ENCODE measurements at places on chromosomes 11 and 22.

GRCh38 chr11:27319072-27319471 lies 43.9 kb downstream of the CCDC34 start:
- DNase-seq, result no peak

DNA sequence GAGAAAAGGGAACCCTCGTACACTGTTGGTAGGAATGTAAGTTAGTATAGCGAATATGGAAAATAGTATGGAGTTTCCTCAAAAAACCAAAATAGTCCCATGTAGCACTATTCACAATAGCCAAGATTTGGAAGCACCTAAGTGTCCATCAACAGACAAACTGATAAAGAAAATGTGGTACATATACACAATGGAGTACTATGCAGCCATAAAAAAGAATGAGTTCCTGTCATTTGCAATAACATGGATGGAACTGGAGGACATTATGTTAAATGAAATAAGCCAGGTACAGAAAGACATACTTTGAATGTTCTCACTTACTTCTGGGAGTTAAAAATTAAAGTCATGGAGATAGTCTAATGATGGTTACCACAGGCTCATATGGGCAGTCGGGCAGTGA lies 64.0 kb upstream of the RAB1B start:
- no peak for DNase-seq

GRCh38 chr11:76672431-76673175 lies 2.1 kb upstream of the LRRC32 start:
- no peak for DNase-seq

GRCh38 chr22:40198733-40199132 lies 21.0 kb downstream of the TNRC6B start:
- DNase-seq, result no peak

DNA sequence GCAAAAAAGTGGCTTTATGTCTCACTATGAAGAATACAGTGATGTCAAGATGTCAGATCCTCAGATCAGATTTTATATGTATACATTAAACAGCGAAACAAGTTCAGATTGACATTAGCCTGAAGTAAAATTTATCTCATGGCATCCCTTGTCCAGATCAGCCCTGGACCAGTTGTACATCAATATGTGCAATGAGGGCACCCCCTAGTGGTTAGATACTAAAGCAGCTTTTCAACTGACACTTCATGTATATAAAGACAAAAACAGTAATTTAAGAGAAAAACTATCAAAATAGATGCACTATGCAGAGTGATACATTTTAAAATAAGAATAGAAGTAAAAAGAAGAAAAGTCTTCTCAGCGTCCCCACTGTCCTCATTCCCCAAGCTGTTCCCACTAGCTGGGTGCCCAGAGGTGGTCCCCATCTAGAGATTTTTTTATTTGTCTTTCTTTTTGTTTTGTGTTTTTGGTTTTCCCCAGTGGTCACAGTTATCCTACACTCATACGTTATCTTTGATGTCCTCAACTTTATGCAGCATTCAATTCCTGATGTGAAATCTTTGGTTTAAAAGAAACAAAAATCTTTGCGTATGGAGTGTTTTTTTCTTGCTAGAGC lies 2193.4 kb upstream of the RAG2 start:
- DNase-seq, result peak; percentile 45

DNA sequence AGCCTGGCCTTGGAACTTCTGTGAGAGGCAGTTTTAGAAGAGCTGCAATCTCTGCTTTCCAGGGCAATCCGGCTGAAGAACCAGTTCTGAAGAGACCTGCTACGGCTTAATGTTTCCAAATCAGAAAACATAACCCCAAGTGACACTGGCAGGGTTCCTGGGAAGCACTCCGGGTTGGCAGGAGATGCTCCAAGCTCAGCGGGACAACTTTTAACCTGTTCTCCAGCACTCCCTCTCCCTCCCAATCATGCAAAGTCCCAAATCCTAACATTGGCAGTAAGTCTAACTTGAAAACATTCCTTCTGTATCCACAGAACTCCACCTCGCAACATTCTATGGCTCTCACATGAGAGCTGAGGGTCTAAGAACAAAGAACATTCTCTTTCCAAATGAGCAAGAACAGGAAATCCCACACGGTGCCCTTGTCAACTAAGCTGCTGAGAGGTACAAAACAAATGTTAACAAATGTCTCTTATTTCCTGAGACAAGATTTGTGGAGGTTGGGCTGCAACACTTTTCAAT lies 48.5 kb upstream of the MN1 start:
- DNase-seq, result no peak

DNA sequence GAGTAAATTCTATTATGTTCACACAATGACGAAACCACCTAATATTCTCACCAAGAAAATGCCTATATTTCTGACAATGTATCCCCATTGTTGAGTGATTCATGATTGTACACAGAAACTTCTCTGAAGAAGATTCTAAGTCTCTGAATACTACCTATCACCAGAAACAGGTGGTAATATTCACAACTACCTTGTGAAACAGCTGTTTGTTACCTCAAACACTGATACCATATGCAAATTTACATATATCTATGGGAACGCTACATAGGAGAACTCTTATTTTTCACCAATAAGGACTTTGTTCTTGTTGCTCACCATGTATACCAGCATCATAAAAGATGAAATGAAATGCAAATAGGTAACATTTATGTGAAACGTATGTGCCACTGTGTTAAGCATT lies 59.3 kb downstream of the PDGFD start:
- no peak for DNase-seq

DNA sequence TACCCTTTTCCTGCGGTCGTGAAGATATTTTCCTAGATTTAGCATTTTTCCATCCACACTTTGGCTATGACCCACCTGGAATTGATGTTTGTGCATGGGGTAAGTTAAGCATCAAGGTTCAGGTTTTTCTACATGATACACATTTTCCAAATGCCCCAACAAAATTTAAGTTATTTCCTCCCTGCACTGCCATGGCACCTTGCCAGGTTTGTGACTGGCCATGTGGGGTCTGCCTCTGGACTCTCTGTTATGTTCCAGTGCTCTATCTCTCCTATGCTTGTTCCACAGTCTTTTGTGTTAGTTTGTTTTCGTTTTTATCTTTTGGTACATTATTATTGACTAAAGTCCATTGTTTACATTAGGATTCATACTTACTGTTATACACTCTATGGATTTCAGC lies 934.3 kb downstream of the TBC1D22A start:
- DNase-seq, result no peak

- no peak for DNase-seq
These were observed 24.0 kb downstream of the TBCEL start for GRCh38 chr11:121047926-121048325.

DNA sequence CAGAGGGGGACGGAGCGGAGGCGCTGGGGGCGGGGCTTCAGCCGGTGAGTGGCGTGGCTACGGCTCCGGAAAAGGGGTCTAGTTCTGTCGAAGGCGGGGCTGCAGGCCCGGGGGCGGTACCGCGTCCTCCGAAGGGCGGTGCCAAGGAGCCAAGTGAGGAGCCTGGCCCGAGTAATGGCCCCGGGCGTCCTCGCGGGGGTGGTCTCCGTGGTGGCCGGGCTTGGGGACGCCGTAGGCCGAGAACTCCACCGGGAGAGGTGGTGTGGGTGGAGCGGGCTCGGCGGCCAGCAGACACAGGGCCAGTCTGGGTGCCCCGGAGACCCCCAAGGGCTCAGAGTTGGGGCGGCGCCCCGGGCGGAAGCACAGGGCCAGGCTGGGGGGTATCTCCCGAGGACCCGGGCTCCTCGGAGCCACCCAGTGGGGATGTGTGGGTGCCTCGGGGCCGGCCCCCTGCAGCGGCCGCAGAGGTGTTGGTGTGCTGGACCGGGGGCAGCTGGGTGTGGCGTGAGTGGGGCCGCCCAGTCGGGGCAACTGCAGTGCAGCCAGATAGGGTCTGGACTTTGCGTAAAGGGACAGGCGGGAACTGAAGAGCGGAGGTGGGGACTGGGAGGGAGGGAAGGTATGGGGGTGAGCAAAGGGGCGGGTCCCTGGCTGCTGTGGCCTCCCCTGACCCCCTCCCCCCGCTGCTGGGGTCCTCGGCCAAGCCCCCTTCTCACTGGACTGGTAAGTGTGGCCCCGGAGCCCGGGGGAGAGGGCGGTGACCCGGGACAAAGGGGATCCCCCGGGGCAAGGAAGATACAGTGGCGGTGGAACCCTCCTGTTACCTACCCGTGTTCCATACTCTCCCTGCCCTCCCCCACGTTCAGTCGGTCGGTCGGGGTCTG lies 838 bp downstream of the FKBP2 start:
- DNase-seq, result peak; percentile 29

DNA sequence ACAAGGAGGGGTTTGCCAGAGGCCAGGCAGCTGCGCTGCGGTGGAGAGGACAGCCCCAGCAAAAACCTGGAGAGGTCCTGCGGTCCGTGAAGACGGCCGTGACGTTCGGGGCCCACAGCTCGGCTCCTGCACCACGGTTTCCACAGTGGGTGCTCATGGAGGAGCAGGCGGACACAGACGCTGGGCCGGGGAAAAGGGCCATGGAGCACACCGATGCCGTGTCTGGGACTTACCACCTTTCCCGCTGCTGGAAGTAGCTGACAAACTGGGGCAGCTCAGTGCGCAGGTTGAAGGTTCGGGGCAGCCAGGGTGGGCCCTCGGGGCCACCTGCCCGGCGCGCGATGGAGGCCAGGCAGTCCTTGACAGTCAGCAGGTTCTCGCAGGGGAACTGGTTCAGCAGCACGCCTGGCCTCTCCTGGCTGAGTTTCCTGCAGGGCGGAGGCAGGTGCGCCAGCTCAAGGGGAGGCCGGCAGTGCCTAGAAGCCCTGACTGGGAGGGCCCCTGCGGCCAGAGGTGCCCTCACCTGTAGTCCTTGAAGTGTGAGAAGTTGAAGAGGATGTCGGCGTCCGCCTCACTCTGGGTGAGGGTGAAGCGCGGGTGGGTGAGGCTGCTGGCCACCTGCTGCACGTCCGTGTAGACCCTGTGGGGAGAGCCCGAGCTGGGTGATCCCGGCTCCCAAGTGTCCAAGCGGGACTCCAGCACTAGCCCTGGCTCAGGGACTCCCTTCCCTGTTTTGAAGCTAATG lies 12.8 kb downstream of the TTLL12 start:
- DNase-seq, result no peak

GRCh38 chr11:34869425-34869824 lies 46.8 kb downstream of the APIP start:
- DNase-seq, result no peak

GRCh38 chr22:31248138-31248745 lies 36.1 kb downstream of the LIMK2 start:
- no peak for DNase-seq

DNA sequence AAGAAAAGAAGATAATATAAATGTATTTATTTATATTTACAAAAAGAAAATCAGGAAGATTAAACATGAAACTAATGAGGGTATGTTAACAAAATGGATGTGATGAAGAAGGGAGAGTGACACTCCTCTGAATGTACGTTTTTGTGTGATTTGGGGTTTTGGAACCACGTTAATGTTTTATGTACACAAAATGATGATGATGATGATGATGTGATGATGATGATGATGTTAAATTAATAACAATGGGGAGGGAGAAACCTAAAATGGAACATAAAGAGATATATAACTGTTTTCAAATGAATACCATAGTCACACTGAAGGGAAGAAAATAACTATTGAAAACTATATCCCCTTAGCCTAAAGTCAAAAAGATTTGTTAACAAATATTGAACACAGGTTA lies 143.1 kb downstream of the RCN1 start:
- no peak for DNase-seq

- DNase-seq, result no peak
These were observed 1179.8 kb downstream of the BRD1 start for GRCh38 chr22:48647606-48648515.

DNA sequence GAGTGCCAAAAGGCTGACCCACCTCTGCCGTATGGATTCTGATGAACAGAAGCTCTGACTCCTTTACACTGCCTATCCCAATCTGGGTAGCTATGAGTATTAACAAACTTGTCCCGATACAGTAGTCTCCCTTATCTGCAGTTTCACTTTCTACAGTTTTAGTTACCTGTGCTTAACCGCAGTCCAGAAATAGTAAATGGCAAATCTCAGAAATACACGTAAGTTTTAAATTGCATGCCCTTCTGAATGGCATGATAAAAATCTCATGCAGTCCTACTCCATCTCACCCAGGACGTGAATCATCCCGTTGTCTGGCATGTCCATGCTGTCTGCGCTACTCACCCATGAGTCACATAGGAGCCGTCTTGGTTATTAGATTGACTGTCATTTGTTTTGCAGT lies 68.8 kb downstream of the SNX19 start:
- peak; percentile 81 for DNase-seq

DNA sequence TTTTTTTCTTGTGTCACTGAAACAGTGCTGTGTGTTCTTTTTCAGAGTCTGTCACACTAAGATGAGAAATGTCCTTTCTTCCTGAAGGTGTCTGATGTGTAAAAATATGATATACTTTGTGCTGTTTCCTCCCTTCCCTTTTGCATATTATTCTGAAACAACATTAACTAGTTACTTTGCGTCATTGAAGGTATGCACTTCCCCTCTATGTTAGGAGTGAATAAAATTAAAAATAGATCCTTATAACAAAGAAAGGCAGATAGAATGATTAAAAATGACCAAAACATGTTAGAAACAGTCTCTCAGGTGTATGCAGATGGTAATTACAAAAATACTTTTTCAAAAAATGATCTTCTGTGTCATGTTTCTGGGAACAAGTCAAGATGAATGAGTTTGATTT lies 1.6 kb upstream of the RAB30 start:
- DNase-seq, result no peak

GRCh38 chr11:58912124-58912523 lies 27.2 kb upstream of the GLYATL1 start:
- DNase-seq, result no peak

GRCh38 chr11:61377461-61378160 lies 14.8 kb upstream of the TMEM216 start:
- no peak for DNase-seq

DNA sequence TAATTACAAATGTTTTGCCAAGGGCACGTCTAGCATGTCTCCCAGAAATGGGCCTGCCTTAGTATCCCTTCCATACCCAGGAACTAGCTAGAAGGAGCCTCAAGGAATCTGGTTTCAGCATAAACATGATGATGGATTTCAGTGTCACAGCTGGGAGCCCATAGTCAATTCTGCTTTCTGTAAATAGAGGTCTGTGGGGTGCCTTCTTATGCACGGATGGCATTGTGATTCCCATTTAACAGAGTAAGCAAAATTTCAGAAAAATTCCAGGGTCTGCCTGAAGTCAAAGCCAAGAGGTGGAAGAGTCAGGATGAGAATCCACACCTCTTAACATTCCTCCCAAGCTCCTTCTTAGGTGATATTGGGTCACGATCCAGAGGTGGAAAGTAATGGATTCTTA lies 12.1 kb downstream of the DUSP18 start:
- no peak for DNase-seq
